ENCODE measurements at places on chromosomes 4 and X.

GRCh38 chrX:17719711-17720110 is 17.6 kb upstream of the SCML1 start:
- DNase-seq, result no peak

DNA sequence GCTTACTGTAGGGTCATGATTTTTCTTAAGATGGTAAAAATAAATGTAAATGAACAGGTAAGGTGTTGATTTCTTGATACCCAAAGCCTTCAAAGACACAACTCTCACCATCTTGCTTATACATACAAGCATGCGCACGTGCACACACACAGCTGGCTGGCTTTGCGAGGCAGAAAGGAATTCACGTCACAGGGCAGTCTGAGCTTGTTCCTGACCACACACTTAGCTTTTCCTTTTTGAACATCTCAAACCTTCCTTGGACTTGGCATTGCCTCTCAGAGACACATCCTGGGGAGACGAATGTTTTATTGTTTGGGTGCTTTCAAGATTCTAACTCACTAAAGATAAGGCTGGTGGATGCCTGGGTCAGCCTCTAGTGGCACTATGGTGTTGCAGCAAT is 175.0 kb downstream of the NHS start:
- no peak for DNase-seq

DNA sequence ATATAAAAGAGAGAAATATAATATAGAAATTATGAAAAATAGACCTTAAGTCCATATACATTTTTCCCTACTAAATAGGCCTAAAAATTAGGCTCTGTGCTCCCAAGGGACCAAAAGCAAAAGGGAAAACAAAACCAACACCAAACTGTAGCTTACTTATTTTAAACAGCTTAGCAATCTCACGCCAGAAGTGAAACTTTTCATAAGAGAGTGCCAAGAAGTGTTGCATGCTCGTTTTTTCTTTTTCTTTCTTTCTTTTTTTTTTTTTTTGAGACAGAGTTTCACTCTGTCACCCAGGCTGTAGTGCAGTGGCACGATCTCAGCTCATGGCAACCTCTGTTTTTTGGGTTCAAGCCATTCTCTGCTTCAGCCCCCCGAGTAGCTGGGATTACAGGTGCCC is 250.4 kb downstream of the TMA16 start:
- DNase-seq, result no peak

DNA sequence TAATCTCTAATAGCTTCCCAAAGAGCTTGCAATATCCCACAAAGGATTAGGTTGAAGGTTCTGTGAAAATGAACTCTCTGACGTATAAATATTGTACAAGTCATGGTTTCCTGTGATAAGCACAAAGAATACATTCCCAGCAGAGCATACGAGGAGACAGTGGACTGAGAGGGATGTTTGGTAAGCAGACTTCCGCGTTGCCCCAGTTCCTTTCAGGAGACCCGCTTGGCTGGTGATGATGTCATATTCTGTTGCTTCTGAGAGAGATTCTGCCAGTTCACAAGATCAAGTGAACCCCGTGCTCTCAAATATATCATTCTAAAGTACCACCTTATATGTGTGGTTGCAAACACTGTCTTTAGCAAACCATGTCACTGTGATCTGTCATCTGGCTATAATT is 323.9 kb upstream of the CASK start:
- DNase-seq, result no peak

DNA sequence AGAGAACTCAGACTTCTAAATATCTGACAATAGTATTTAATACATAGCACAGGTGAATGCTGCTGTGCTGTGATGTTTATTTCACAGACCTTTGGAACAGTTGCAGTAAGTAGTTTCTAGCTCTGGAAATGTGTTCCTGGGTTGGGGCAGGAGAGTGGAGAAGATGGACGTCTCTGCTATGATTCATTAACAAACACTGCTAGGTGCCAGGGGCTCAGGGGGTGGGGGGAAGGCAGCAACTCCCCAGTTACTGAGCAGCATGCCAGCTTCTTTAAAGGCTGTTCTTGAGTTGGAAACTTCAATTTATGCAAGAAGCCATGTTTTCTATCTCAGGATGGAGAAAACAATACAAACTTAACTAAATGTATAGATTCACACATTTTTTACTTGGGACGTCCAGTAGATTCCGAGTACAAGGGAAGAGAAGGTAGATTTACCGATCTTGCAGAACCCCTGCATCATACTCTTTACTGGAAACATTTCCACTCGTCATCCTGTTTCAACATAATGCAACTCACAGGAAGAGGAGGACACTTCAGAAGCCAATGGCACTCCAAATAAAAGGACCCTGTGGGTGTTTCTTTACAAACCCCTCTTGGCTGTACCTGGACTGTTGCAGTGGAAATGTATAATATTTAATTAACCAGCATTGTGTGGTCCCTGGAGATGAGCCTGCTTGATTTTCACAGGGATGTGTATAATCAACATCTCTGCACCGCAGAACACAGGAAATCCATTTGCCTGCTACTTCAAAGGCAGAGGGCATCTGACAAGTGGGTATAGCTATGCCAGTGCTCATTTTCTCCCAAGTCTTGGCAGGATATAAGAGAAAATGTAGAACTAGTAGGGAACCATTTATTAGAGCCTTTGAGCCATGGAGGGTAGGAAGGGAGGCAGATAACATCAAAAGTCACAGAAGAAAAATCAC is 171.4 kb downstream of the SH3KBP1 start:
- no peak for DNase-seq

GRCh38 chr4:7654550-7655445 is 220.1 kb upstream of the PSAPL1 start:
- no peak for DNase-seq

- DNase-seq, result no peak
These were observed 10.2 kb upstream of the PRKG2 start for GRCh38 chr4:81225252-81225651.

DNA sequence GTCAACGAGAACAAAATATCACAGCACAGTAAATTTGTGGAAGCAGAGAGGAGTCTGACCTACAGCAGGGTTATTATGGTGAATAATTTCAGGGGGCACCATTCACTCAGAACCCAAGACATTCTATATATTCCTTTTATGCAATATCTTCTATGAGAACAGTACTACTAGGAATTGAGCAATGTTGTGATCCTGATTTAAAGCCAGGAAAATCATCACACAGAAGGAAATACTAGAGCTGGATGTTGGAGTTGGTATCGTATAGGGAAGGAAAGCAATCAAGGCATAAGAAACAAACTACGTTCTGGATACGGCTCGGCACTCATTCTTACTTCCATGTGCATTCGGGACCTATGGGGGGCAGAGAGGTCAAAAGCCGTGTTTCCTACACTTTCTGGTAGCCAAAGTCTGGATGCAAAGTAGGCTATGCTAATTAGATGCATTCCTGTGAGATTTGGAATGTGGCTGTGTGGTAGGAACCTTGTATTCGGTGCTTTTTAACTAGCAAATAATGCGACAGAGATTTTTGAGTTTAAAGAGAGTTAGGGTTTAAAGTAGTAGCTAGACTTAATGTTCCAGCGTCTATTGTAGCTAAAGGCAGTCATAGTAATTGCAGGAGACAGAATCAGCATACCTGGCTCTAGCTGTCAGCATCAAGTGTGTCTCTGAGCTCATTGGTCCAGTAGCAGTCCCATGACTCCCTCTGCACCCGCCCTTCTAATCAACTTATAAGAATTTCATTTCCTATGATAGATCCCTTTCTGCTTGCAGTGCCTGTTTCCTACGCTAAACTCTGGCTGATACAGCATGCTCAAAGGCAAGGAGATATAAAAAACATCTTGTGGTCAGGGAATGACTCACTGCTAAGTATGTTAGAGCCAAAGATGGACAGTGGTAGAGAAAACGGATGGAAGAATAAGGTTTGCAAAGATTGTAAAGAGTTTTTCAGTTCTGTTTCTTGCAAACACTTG is 43.3 kb upstream of the PDGFC start:
- DNase-seq, result peak; percentile 73

DNA sequence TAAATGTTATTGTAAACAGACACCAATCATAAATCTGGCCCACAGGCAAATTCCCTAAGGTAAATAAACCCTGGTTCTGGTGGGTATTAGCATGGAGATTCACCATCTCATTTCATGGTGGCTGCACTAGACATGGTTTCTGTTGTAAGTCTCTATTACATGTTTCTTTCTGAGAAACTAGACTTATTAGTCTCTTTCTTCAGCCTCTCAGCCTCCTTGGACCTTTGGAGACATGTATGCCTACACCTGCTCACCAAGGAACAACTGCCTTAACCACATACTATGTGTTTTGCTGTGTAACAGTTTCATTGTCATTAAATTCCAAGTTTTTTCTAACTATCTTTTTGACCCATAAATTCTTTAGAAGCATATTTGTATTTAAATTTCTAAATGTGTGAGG is 13.1 kb downstream of the DDIT4L start:
- DNase-seq, result no peak

DNA sequence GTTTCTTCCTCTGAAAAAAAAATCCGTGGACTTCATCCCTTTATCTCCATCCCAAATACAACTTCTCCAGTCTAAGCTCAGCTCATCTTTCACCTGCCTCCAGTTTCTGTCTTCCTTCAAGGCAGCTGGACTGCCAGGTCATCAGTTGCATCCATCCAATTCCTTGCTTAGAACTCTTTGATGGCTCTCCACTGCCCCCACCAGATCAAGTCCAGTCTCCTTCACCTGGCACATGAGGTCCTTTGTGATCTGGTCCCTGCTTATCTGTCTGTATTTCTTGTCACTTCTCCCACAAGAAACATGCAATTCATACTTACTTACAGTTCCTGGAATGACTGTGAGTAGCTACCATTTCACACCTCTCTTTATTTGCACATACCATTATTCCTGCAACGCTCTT is 33.8 kb downstream of the OTUD6A start:
- no peak for DNase-seq

DNA sequence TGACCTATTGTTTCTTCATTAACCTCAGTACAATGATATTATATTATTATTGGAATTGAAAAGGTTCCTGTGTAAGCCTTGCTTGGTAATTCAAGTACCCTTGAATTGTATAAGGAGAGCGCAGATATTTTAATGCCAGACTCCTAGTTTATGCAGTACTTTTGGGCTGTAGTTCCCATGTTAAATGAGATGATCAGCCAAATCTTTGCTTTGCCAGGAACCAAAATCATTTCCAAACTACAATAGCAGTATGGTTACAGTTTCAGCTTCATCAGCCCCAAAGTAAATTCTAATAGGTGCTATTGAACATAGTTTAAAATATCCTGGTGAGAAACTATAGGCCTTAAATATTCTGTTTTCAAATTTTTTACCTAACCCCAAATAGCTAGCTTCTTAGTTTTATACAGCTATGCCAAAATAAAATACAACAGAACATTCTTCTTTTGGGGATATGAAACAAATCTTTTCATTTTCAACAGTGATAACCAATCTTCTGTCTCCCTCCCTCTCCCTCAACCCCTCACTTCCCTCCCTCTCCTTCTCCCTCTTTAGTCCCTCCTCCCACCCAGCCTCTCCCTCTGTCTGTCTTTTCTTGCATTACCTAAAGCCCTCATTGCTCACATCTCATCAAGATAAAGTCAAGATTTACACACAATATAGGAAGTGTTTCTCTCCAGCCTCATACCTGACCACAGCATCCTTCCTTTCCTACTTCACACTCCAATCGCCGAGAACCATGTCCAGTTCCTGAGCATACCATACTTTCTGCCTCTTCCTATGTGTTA is 190.1 kb downstream of the SHROOM3 start:
- no peak for DNase-seq

- DNase-seq, result no peak
These were observed 46.5 kb upstream of the GRPR start for GRCh38 chrX:16076834-16077233.

DNA sequence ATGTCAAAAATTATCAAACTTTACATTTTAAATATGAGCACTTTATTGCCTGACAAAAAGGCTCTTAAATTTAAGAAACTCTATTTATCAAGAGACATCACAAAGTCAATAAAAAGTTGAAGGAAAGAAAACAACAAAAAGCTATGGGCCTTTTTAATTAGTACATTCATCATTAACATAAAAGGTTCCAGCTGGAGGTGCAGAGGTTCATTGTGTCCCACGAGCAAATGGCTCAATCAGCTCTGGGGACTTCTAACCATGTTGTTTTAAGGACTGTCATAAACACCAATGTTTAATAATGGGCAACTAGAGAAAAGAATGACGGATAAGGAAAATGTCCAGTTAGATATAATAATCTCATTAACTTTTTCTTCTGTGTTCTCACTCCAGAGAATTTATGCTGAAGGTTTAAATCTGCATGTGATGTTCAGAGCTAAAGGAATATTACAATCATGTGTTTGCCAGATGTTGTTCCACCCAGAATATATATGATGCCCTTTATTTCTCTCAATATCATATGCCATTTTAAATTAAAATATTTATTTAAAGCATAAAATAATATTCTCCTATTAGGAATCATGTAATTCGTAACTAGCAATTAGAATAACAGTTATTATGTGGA is 840.3 kb upstream of the ADGRL3 start:
- no peak for DNase-seq

DNA sequence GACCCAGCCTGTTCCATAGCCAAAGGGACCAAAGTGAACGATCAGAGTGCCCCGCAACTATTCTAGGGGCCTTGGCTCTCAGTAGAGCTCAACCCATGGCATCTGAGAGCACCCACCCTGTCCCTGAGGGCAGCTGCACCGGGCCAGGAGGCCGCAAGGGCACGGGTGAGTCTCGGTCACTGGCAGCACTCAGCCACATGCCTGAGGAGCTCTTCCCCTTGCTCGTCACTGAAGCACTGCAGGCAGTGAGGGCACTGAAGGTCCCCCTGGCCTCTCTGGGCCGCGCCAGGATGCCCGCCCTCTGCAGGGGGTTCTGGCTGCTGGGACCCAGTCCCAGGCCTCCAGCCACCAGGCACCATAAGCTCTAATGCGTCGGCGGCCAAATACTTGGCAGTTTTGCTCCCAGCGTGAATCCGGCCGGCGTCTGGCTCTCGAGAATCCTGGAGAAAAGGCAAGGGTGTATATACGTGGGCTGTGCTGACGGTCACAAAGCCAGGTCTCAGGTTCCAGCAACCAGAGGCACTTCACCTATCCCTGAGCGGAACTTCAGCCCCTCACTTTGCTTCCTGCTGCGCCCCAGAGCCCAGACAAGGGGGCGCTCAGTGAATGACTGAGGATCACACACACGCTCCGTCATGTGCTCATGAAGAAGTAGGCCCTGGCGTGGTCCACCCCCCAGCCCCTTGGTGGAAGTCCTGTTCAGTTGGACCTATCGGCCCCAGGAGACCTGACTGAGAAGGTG is 13.9 kb downstream of the TNIP2 start:
- DNase-seq, result no peak

GRCh38 chrX:103101299-103102042 is 8.5 kb upstream of the NXF3 start:
- no peak for DNase-seq

- no peak for DNase-seq
These were observed 32.8 kb downstream of the ZNF595 start for GRCh38 chr4:85951-86350.

GRCh38 chrX:1537031-1537715 is at the start of gene P2RY8:
Gene P2RY8 (minus strand): TSS chrX:1537185. CDS start chrX:1466558, 70,627 bp downstream.
- no peak for DNase-seq

- DNase-seq, result no peak
These were observed 5.9 kb downstream of the RTL3 start for GRCh38 chrX:78653118-78653822.

GRCh38 chrX:38999967-39000745 is 198.9 kb downstream of the MID1IP1 start:
- peak; percentile 8 for DNase-seq
